Transverse colon (tissue), 4 donors: ENCODE measurements at places on chromosomes 12 and 14. TPM values are rescaled to one million over a fixed set of nuclear protein-coding genes. Genes with fewer than 3 reads are reported as not detected.

Gene ZBTB25
- 10.2 TPM for total RNA-seq

Gene KRT73
- not detected for total RNA-seq

Gene DLGAP5
- total RNA-seq, result 1.5 TPM

Gene AKAP3
- total RNA-seq, result not detected

Gene LMO3
- total RNA-seq, result 55.1 TPM

Gene FOXN4
- not detected for total RNA-seq

Gene ZCCHC8
- total RNA-seq, result 28.4 TPM

Gene P2RX2
- not detected for total RNA-seq

Gene DICER1
- 45.6 TPM for total RNA-seq

Gene PHC1
- total RNA-seq, result 11.4 TPM

Gene FAM181A
- total RNA-seq, result not detected

Gene CCDC196
- total RNA-seq, result not detected

Gene MYH6
- total RNA-seq, result 0.16 TPM

Gene SOCS4
- 12.3 TPM for total RNA-seq

Gene PTGR2
- 15.8 TPM for total RNA-seq

Gene CMA1
- not detected for total RNA-seq

Gene DCP1B
- 26.2 TPM for total RNA-seq

Gene PAPLN
- 3.0 TPM for total RNA-seq

Gene ASPG
- 20.3 TPM for total RNA-seq

Gene KRT75
- not detected for total RNA-seq

Gene ADCK1
- total RNA-seq, result 16.8 TPM

Gene RNF212B
- total RNA-seq, result not detected

Gene POTEM
- not detected for total RNA-seq

Gene ABCC9
- total RNA-seq, result 9.4 TPM

Gene TAS2R46
- total RNA-seq, result 2.4 TPM

Gene PIWIL1
- total RNA-seq, result 0.55 TPM

Gene CBLN3
- total RNA-seq, result 0.79 TPM

Gene MIP
- total RNA-seq, result not detected

Gene SIX6
- not detected for total RNA-seq

Gene FGF23
- not detected for total RNA-seq

Gene PPM1A
- 102 TPM for total RNA-seq

Gene C14orf180
- not detected for total RNA-seq

Gene GPRC5D
- not detected for total RNA-seq

Gene PRH2
- not detected for total RNA-seq

Gene CCDC88C
- 59.3 TPM for total RNA-seq

Gene CCDC197
- not detected for total RNA-seq

Gene SIX1
- total RNA-seq, result 0.14 TPM

Gene WNT1
- not detected for total RNA-seq

Gene CLEC6A
- total RNA-seq, result not detected

Gene MLF2
- 100 TPM for total RNA-seq

Gene SIX4
- 0.32 TPM for total RNA-seq

Gene FIGNL2
- not detected for total RNA-seq

Gene KCNC2
- total RNA-seq, result not detected

Gene GPR135
- total RNA-seq, result 7.4 TPM

Gene NKX2-8
- total RNA-seq, result not detected

Gene AKAP5
- total RNA-seq, result 3.2 TPM

Gene LTBP2
- 13.5 TPM for total RNA-seq

Gene LRTM2
- not detected for total RNA-seq

Gene GAS2L3
- 15.7 TPM for total RNA-seq

Gene KRT83
- not detected for total RNA-seq

Gene SCNN1A
- total RNA-seq, result 565 TPM

Gene SLC8A3
- total RNA-seq, result not detected

Gene HVCN1
- not detected for total RNA-seq

Gene KRT72
- not detected for total RNA-seq

Gene VWF
- 51.3 TPM for total RNA-seq

Gene USP15
- 105 TPM for total RNA-seq
